Renal pelvis (tissue), 12 donors: ENCODE measurements at places on chromosomes 4 and X. TPM values are rescaled to one million over a fixed set of nuclear protein-coding genes. Genes with fewer than 3 reads are reported as not detected.

The GLRA2 gene
- 0.34 TPM for polyA plus RNA-seq

- no peak for DNase-seq
These were observed 63.7 kb upstream of the CD99 start for GRCh38 chrX:2627272-2627867.

The CLGN gene
- 3.5 TPM for polyA plus RNA-seq

DNA sequence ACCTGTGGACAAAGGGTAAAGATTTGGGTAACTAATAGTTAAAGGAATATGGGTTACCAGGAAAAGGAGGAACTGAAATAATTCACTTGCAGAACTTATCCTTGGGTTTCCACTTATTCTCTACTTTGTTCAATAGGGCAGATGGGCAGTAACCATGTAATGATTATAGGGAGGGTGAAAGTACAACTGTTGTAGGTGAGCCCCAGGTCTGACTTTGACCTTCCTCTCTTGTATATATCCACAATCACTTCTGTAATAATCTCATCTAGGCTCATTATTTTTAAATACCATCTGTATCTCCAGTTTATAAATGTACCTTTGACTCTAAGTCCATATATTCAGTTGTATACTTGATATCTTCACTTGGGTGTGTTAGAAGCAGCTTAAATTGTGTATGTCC lies 32.1 kb downstream of the CXXC4 start:
- no peak for DNase-seq

GRCh38 chrX:55758033-55758432 lies 40.5 kb downstream of the RRAGB start:
- DNase-seq: no peak

The FGF5 gene
- polyA plus RNA-seq: 0.09 TPM

The ZAR1 gene
- 0.16 TPM for polyA plus RNA-seq

The MAD2L1 gene
- 44.0 TPM for polyA plus RNA-seq

DNA sequence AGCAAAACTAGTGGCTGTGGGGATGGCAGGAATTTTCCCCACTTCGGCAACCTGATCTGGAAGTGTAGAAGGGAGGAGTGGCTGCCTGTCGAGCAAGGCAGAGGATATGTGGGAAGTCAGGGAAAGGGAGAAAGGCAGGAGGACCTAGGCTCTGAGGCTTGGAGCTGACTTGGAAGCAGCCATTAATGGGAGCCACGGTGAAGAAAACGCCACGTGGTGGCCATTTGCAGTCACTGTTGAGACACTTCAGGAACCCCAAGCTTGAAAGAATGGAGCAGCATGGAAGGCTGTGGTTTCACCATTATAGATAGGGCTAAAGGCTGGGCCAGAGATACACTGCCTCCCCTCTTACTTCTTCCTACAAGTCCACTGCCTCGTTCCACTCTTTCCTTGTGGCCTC lies 41.8 kb upstream of the MAML3 start:
- DNase-seq: no peak

- no peak for DNase-seq
These were observed 569.4 kb downstream of the BCOR start for GRCh38 chrX:39528161-39528916.

GRCh38 chrX:33415459-33415858 lies 204.1 kb upstream of the DMD start:
- no peak for DNase-seq

The ARHGAP24 gene
- 105 TPM for polyA plus RNA-seq

GRCh38 chrX:149498767-149499166 lies 6.3 kb downstream of the IDS start:
- DNase-seq: no peak

DNA sequence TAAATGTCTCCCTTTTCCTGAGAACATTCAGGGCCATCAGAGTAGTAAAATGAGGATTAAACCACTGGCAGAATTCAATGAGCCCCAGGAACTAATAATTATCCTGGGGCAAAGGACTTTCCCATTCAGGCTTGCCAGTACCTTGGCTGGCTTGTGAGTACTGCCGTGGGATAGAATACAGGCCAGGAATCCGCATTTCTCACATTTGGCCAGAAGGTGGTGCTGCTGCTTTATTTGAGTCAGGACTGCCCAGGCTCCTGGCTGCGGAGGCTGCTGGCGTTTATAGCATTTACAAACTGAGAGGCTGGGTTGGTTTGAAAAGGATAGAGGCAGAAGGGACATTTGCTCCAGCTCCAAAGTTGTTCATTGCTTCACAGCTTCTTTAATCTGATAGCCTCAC lies 91.4 kb downstream of the RTL9 start:
- peak; percentile 79 for DNase-seq

The PABPC1L2B gene
- not detected for polyA plus RNA-seq

DNA sequence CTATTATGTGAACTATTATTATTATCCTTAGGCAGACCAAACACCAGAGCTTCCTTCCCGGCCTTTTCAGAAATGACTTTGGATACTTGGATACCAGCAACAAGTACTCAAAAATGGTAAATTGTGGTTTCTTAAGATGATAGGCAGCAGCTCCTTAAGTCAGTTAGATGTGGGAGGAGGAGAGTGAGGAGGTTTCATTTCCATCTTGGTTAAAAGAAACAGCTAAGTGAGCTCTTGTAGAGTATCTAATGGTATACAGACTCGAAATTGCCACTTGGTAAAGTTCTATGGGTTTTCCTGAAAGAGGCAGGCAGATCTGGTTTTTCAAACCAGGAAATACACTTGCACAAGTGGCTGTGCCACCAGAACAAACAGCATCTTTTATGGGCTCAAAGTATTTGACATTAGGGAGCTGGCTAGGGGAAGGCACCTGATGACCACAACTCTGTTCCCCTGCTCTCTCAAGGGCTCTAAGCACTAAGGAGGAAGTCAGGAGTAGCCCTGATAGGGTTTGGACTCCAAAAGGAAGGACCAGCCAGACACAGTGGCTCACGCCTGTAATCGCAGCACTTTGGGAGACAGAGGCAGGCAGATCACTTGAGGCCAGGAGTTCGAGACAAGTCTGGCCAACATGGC lies 130.9 kb downstream of the TMEM164 start:
- no peak for DNase-seq

The MAGEA4 gene
- polyA plus RNA-seq: not detected

GRCh38 chr4:170306208-170306607 lies 216.5 kb upstream of the AADAT start:
- no peak for DNase-seq

DNA sequence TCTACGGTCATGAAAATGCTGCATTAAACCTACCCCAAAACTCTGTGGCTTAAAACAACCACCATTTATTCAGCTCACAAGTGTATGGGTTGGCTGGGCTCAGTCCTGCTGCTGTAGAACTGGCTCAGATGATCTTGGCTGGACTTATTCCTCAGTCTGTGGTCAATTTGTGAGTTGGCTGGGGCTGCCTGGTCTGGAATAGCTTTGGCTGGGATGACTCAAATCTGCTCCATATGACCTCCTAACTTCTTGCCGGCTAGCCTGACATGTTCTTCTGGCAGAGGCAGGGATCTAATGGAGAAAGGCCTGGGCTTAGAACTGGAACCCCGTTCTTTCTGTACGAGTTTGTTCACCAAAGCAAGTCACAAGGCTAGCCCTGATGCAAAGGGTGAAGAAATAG lies 71.7 kb downstream of the CFAP299 start:
- DNase-seq: no peak
